ENCODE measurements at places on chromosomes 2 and 18.

- DNase-seq, result no peak
These were observed 837.7 kb upstream of the SLC39A10 start for GRCh38 chr2:194819367-194819766.

- no peak for DNase-seq
These were observed 468 bp downstream of the PIKFYVE start for GRCh38 chr2:208266553-208266893.

DNA sequence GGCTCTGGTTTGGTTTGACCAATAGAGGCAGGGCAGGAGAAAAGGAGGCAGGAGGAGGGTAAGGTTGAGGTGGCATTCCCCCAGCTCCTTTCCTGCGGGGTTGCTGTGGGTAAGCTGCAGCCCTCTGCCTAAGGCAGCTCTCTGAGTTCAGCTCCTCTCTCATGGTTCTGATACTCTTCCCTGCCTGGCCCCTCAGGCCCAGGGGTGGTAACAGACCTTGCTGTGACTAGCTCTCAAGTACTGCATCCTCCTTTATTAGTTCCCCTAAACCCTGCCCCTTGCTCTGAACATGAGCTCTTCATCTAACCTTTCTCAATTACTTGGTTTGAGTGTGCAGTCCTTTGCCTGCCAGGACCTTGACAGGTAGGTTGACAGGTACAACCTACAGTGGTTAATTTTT lies 205.5 kb downstream of the SLC4A3 start:
- DNase-seq, result no peak

DNA sequence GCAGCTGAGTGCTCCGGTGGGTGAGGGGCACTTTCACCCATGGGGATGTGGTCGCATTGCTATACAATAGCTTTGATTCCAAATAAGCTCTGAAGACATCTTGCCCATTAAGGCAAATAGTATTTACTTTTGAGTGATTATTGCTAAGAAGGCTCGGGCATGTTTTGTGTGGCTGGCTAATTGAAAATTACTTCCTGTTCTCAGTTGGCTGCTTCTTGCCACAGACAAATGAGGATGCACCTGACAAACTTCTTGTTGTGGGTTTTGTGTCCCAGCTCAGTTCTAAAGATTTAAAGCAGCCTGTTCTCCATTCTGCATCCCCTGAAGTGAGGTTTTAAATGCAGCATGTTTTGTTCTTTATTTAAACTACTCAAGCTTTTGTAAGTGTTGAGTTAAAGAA lies 88.3 kb downstream of the KCNS3 start:
- no peak for DNase-seq

DNA sequence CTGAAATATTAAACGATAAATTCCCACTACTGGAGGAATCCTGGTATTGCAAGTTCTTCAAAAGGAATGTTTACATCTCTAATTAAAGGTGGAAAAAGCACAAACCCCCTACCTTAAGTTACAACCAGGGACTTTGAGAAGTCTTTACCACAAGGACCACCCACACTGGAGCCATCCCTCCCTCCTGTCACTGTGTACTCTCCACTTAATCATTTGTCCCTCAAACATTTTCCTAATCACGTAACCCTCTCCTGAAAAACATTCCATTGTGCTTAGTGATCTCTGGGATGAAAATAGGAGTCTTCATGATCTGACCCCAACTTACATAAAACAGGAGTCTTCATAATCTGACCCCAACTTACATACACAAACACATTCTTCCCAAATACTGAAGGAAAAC lies 85.7 kb downstream of the SUCLG1 start:
- no peak for DNase-seq

DNA sequence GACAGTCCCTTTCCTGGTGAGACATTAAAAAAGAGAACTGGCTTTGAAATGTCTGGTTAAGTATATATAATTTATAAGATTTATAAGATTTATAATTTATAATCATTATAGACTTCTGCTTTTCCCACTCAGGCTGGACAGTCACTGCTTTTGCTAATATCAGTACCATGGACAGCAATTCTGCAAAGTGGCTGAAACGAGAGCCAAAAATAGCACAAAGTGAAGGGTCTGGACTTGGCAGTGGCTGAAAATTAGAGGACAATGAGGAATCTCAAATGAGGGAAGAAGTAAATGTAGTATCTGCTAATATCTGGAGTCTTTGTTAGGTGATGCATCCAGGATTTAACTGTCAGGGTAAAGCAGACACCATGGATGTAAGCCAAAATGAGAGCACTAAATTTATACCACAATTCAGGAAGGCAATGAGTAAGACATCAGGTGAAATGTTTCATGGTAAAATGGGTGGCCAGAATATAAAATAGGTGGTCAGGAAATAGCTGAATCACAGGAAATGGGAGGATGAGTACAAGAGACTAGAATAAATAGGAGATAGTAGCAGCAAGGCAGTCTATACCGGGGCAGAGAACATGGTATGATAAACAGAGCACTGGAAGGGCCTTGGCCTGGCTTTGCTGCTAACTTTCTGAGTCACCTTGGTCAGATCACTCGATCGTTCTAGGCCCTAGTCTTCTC lies 39.6 kb upstream of the BOD1L2 start:
- no peak for DNase-seq

- DNase-seq, result no peak
These were observed 234.5 kb downstream of the METTL4 start for GRCh38 chr18:2336690-2337392.

DNA sequence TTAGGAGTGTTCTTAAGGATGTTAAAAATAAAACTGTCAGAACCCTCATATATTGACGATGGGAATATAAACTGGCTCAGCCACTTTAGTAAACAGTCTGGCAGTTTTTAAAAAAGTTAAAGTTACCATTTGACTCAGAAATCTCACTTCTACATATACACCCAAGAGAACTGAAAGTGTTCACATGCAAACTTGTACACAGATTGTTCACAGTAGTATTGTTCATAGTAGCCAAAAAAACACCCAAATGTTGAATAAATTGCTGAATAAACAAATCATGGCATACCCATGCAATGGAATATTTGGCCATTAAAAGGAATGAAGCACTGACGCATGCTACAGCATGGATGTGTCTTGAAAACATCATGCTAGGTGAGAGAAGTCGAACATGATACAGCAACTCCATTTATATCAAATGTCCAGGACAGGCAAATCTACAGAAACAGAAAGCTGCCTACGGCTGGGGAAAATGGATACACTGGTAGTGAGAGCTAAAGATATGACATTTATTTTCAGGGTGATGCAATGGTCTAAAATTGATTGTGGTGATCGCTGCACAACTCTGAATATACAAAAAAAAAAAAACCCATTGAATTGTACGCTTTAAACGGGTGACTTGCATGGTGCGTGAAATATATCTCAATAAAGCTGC lies 10.1 kb downstream of the RPL31 start:
- no peak for DNase-seq

- no peak for DNase-seq
These were observed 174.4 kb downstream of the TMEM18 start for GRCh38 chr2:502831-503230.

DNA sequence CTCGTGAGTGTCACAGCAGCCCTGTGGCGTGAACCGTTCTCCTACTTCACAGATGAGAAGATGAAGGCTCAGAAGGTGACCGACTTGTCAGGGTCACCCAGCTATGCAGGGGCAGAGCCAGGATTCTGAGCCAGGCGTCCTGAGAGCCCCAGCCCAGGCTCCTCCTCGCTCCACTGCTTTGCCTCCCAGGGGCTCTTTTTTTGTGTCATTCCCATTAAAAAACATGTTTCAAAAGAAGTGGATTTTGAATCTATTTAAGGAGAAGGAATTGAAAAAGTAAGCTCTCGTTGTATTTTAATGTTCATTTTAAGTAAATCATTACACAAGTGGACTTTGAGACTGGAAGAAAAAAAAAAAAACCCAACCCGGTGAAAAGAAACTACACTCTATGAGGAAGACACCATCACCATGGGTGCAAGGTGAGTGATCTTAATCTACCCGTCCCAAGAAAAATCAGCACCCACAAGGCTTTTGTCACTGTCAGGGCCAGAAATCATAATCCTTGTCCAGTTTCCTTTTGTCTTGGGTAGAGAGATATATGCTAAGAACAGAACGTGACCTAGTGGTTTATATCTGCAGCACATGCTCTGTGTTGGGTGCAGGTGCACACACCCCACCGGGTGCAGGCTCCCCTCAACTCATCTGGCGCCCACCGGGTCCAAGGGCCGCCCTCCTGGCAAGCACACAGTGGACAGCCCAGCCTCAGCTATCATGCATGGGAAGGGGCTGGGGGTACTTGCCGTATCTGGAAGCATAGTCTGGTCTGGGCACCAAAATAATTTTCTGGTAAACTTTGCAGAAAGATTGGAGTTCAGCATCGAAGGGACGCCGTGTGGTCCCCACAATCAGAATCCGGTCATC lies 73.5 kb upstream of the ASB18 start:
- no peak for DNase-seq

- DNase-seq, result peak; percentile 65
These were observed 111.6 kb downstream of the FAM210A start for GRCh38 chr18:13614641-13615288.

- no peak for DNase-seq
These were observed 98.9 kb downstream of the ABI2 start for GRCh38 chr2:203427061-203427460.

DNA sequence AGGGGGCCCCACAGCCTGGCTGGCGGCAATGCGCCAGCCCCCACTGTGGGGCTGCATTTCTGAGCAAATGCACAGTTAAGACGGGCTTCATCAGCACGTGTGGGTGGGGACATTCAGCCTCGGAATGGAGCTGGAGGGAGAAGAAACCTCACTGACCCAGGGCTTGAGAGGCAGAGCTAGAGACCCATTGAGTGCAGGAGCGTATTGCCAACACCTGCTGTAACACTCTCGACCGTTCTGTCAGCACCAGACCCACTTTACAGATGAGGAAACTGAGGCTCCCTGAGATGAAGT lies 200.9 kb upstream of the RAB6C start:
- DNase-seq, result no peak

GRCh38 chr18:63648241-63648640 lies 4.2 kb upstream of the SERPINB4 start:
- DNase-seq, result no peak

All from activated T-cell treated with anti-CD3 and anti-CD28 coated beads, Interleukin-2, amount 50 U/mL, for 48 hours (primary cell).